ENCODE measurements at places on chromosomes 6 and 20.

DNA sequence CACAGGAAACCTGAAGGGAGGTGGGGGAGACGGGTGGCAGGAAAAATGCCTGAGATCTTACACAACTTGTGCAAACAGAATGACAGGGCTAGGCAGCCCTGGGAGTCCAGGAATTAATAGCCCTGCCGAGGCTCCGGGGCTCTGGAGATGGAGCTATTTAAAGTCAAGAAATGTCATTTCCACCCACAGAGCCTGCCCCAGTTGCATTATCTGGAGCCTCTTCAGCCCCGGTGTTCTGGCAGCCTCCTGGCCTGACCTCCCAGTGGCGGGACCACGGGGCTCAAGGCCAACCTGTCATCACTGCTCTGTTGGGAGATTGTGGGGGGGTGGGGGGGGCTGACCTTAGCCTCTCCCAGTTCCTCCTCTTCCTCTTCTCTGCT, 28.5 kb upstream of the SCUBE3 start:
- DNase-seq, result no peak

DNA sequence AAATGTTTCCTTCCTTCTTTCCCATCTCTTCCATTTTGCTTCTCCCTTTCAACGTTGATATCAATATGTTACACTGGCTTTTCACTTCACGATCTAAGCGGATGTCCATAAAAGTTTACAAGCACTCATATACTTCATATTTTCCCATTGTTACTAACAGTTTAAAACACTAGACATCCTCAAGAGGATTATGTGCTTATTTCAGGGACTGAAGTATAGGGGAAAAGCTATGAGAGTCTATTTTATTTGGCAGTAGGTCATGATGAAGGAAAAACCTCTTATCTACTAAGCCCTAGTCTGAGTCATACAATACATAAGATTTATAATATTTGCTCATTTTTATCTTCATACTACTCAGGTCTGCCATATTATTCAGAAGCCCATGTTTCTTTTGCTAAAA, 20.6 kb upstream of the EPB41L2 start:
- DNase-seq, result no peak

GRCh38 chr6:4781426-4781825, 5.2 kb downstream of the CDYL start:
- DNase-seq, result no peak

DNA sequence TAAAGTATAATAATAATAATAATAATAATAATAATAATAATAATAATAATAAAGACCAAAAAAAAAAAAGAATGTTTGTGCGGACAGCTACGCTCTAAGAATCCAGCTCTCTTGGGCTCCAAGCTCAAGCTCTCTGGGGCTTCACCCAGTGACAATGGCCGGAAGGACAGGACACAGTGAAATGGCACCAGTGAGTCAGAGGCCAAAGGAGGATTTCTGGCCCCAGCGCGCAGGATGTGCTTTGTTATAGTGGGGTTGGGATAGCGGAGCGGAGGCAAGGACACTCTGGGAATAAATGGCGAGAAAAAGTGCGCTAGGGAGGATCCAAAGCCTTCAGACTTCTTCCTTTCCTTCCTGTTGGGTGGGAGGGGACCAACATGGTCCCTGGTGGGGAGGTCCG, 38.2 kb downstream of the HLA-A start:
- no peak for DNase-seq

DNA sequence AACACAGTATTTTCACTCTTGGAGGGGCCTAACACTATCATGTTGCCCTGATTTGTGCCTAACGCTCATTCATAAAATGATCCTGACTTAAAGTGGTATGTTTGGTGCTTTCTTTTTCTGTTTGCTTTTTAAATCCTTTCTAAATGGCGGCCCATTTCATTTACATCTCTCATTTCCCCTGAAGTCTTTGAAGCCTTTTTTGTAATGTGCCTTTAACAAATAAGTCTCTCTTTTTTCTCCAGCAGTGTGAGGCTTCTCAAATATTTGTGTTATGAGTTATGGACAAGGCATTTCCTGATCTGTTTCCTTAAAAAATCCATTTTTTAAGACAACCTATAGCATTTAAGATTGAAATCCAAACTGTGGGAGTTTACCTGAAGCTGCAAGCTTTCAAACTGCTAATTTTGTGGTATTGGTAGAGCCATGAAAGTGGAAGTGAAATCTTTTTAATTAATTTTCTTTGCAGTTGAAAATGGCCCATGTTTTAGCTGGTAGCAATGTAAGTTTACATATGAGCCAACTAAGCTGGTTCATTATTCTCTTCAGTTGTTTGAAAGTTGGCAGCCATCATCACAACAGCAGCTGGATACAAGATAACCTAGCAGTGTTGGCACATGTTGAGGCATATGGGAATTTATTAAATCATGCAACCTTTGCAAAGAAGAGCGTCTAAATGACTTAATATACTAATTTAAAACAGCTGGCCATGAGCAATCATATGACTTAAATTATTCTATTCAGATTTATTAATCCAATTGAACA, 469.7 kb downstream of the CDKAL1 start:
- no peak for DNase-seq
